Naive B cell (primary cell): ENCODE measurements at places on chromosomes 4 and X. TPM values are rescaled to one million over a fixed set of nuclear protein-coding genes. Genes with fewer than 3 reads are reported as not detected.
A peak's percentile ranks its signal among the peaks of the same experiment; 100 is the strongest.

- H3K4me3 ChIP-seq, result no peak overlapping the region
- H3K4me1 ChIP-seq, result no peaks in the 10 kb centered on the region
- H3K27ac ChIP-seq, result no peak overlapping the region
Measured at GRCh38 chr4:188779581-188779980, 640.3 kb downstream of the TRIML1 start.

DNA sequence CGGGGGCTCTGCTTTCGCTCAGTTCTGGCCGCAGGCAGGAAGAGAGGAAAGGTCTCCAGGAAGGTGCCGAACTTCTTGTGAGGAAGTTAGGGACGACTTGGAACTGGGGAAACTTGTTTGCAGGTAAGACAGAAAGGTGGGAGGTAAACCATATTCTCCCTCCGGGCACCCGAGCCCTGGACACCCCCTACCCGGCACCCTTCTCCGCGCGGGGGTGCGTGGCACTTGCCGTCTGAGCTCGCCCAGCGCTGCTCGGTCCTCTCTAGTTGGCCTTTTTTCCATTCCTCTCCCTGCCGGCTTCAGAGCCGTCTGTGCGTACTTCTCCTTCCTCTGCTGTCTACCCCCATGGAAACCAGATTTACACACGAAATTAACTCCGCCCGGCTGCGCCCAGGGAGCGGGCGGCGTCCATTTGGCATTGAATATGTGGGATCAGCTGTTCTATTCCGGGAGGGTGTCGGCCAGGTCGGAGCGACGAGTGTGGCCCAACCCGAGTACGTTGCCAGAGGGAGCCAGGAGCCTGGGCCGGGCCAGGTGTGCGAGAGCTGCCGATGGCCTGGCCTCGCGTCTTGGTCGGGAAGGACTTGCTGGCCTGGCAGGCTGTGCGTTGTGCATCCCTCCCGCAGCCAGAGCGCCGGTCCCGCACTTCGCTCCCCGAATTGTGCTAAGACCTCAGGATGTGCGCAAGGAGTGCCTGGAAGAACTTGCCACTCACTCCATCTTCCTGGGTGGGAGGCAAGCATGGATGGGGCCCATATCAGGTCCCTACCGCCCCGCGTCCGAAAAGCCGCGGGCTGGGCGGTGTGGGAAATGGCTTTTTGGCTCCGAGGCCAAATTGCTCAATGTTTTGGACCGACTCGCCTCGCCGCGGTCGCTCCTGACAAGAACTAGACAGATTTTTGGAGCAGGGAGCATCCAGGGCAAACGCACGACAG, 1.7 kb downstream of the PDGFRA start:
- DNase-seq, result peak; percentile 1
- H3K36me3 ChIP-seq, result peaks cover 8% of the 10 kb centered on the region
- H3K4me3 ChIP-seq, result peak overlapping the region; percentile 70
- H3K27ac ChIP-seq, result no peak overlapping the region
- peaks cover 60% of the 10 kb centered on the region for H3K4me1 ChIP-seq

- H3K36me3 ChIP-seq, result no peaks in the 10 kb centered on the region
- H3K27me3 ChIP-seq, result no peaks in the 10 kb centered on the region
- no peak overlapping the region for H3K27ac ChIP-seq
- H3K4me3 ChIP-seq, result no peak overlapping the region
- no peak for DNase-seq
Measured at GRCh38 chr4:159384632-159385031, 281.8 kb downstream of the RAPGEF2 start.

The GPM6B gene
- polyA plus RNA-seq, result 0.50 TPM

The DDIT4L gene
- polyA plus RNA-seq, result not detected

DNA sequence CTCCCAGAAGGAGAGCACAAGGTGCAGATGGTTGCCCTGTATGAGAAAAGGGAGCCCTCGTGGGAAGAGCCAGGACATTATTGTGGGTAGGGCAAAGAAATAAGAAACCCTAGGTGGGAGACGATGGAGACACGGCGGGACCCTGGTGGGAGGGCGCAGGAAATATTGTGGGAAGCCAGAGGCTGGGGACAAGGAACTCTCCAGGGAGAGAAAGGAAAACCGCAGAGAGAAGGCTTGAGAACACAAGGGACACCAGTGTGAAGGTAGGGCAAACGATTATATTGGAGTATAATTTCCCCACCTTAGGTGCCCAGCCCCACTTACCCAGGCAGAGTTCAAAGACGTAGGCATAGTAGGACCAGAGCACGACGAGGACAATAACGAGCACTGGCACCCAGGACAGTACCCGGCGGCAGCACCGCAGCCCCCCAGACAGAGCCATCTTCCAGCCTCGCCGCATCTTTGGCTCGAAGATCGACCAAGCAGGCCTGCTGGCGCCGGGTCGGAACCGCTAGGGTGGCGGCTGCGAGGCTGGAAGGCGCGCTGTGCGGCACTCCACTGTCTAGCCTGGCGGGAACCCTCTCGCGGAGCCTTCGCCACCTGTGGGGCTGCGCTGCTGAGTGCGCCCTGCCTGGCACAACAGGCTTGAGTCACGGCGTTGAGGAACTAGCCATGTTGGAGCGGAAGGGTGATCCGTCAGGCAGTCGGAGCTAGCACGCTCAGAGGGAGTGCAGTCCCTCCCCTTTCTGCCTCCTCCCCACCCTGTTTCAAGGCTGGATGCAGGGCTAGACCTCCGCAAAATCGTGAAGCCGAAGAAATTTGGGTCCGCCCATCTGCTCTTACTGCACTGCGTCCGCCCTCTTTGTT, at the start of gene ZDHHC15:
ZDHHC15 (minus strand) TSS at position 473 of the 867 bp plus-strand sequence; CDS start at position 460, 13 bp downstream.
- peaks cover 13% of the 10 kb centered on the region for H3K27me3 ChIP-seq
- H3K27ac ChIP-seq, result no peak within 1 kb of the TSS
- H3K4me3 ChIP-seq, result peak within 1 kb of the TSS; percentile 63
- H3K36me3 ChIP-seq, result no peaks in the 10 kb centered on the region
- DNase-seq, result no peak
- peaks cover 15% of the 10 kb centered on the region for H3K4me1 ChIP-seq

The GPRIN3 gene
- polyA plus RNA-seq, result not detected

DNA sequence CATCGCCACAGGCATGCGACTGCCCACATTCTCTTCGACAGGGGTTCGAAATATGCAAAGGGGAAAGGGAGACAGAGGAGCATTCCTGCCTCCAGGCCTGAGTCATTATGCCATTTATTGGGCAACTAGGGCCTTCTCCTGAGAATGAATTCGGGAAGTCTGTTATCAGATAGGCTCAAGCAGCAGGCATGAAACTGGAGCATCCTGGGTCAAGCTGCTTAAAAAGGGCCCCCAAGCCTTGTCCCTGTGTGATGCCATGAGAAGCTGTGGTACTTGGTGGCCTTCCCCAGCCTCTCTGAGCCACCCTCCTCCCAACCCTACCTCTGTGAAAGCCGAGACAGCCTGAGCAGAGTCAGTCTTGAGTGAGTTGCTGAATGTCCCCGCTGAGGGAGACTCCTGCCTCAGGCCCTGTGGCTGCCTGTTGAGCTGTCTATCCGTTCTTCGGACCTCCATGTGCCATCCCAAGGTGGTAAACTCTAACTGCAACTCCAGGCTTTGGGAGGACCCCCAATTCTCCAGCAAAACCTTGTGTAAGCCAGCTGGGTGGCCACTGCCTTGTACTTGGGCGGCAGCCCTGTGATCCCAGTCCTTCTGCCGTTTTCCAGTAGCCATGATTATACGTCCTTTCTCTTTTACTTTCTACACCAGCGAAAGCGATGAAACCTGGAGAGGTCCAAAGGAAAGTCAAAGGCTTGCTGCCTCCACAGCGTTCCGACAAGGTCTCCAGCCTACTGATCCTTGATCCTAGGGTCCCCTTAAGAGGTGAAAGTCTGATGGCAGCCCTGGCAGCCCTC, 37.7 kb downstream of the NBDY start:
- no peaks in the 10 kb centered on the region for H3K36me3 ChIP-seq
- H3K27me3 ChIP-seq, result no peaks in the 10 kb centered on the region
- H3K27ac ChIP-seq, result peak overlapping the region; percentile 99
- DNase-seq, result no peak
- peaks cover 52% of the 10 kb centered on the region for H3K4me1 ChIP-seq

- H3K4me1 ChIP-seq, result no peaks in the 10 kb centered on the region
- no peaks in the 10 kb centered on the region for H3K27me3 ChIP-seq
- no peaks in the 10 kb centered on the region for H3K36me3 ChIP-seq
- H3K27ac ChIP-seq, result no peak overlapping the region
Measured at GRCh38 chrX:7828594-7828993, 14.4 kb upstream of the VCX start.

The MMAA gene
- polyA plus RNA-seq, result 8.4 TPM

The IL1RAPL1 gene
- polyA plus RNA-seq, result not detected

GRCh38 chrX:69221239-69222102, 56.2 kb upstream of the PJA1 start:
- no peaks in the 10 kb centered on the region for H3K36me3 ChIP-seq
- no peaks in the 10 kb centered on the region for H3K4me1 ChIP-seq
- no peak for DNase-seq
- H3K27me3 ChIP-seq, result peaks cover 8% of the 10 kb centered on the region

- no peaks in the 10 kb centered on the region for H3K36me3 ChIP-seq
- no peak overlapping the region for H3K4me3 ChIP-seq
- H3K27ac ChIP-seq, result no peak overlapping the region
Measured at GRCh38 chr4:2449511-2450392, 19.2 kb upstream of the RNF4 start.

- DNase-seq, result peak; percentile 50
- peaks cover 25% of the 10 kb centered on the region for H3K4me1 ChIP-seq
- no peaks in the 10 kb centered on the region for H3K27me3 ChIP-seq
- peak overlapping the region; percentile 29 for H3K27ac ChIP-seq
- H3K4me3 ChIP-seq, result peak overlapping the region; percentile 51
Measured at GRCh38 chrX:107701493-107702121, 73.3 kb downstream of the PRPS1 start.

DNA sequence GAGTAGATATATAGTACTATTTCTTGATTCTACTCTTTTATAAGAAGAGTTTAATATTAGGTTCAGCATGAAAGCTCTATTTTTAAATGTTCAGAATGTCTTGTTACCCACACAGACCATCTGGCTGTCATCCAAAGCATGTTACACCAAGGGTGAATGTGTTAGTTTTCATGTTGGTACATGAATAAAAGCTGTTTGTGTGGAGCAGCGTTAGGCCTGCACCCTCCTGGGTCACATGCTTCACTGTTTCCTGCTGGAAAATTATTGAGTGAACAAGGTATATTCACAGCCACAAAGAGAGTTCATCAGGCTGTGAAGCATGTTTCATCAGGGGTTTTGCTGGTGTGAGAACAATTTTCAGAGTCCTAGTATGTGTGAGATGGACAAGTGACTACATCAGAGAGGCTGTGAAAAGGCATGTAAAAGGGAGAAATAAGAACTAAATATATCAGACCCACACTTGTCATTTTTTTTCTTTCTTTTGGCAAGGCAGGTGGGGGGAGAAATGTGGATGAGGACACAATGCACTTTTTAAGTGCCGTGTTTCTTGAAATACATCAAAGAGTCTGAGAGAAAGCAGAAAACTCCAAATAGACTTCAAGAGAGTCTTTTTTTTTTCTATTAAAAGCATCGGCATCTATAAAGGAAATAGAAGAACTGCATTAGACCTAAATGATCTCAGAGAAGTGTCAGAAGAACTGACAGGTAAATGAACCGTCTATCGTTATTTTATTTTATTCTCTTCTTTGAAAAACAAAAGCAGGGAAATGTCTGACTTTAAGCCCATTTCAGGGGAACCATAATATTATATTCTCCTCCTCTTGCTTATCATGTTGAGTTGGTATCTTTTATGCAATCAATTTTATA, 2429.7 kb downstream of the PCDH7 start:
- no peak overlapping the region for H3K4me3 ChIP-seq
- no peak for DNase-seq
- H3K27me3 ChIP-seq, result no peaks in the 10 kb centered on the region
- no peaks in the 10 kb centered on the region for H3K36me3 ChIP-seq

The CCNB3 gene
- polyA plus RNA-seq, result 0.70 TPM

The PABPC4L gene
- polyA plus RNA-seq, result not detected

DNA sequence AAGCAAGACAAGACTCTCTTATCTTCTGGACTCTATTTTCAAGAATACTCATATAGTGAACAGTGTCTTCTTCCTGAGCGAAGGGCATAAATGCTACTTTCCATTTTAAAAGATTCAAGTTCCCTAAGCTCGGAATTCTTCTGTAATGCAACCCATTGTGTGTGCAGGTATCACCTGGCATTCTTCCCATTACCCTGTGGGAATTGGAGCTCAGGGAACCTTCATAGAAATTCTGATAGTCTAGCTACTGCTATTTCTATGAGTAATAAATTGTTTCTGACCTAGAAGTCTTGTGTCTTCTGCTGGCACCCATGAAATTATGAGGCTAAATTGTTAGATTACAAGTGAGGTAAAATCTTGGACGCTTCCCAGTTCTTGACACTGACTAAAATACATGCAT, 324.1 kb upstream of the DIPK2B start:
- H3K36me3 ChIP-seq, result no peaks in the 10 kb centered on the region
- H3K4me3 ChIP-seq, result no peak overlapping the region
- DNase-seq, result no peak
- no peaks in the 10 kb centered on the region for H3K27me3 ChIP-seq
- H3K4me1 ChIP-seq, result no peaks in the 10 kb centered on the region

DNA sequence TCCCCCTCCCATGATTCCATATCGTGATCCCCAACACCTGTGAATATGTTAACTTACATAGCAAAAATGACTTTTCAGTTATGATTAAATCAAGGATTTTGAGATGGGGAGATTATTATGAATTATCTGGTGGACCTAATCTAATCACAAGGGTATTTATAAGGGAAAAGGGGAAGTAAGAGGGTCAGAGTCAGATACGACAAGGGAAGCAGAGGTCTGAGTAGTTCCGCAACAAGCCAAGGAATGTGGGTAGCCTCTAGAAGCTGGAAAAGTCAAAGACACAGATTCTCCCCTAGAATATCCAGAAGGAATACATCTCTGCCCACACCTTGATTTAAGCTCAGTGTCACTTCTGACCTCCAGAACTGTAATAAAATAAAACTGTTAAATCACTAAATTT, 1.0 kb upstream of the IL13RA1 start:
- H3K27ac ChIP-seq, result no peak overlapping the region
- no peaks in the 10 kb centered on the region for H3K36me3 ChIP-seq
- H3K4me3 ChIP-seq, result peak overlapping the region; percentile 68
- no peak for DNase-seq

The RNF128 gene
- polyA plus RNA-seq, result not detected

GRCh38 chr4:105208561-105208960, 61.9 kb downstream of the TET2 start:
- no peak overlapping the region for H3K27ac ChIP-seq
- H3K4me3 ChIP-seq, result no peak overlapping the region
- H3K27me3 ChIP-seq, result no peaks in the 10 kb centered on the region
- peaks cover 9% of the 10 kb centered on the region for H3K36me3 ChIP-seq
- peaks cover 30% of the 10 kb centered on the region for H3K4me1 ChIP-seq
- no peak for DNase-seq

GRCh38 chr4:74330295-74330750, 22.1 kb downstream of the EPGN start:
- H3K4me3 ChIP-seq, result no peak overlapping the region
- DNase-seq, result no peak
- no peak overlapping the region for H3K27ac ChIP-seq
- H3K27me3 ChIP-seq, result peaks cover 16% of the 10 kb centered on the region
- H3K36me3 ChIP-seq, result no peaks in the 10 kb centered on the region
- no peaks in the 10 kb centered on the region for H3K4me1 ChIP-seq

DNA sequence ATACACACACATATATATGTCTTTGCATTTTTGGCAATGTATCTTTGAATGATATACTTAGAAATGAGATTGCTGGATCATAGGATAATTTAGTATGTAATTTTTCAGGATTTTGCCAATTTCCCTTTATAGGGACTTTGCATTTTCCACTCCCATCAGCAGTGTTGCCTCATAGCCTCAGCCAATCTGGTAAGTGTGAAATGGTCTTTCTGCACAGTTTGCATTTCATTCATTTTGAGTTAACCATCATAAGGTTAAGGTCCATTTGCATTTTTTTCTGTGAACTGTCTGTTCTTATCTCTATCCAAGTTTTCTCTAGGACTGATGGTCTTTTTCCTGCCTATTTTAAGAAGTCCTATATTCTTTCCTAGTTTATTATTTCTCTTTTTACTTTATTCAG, 474.8 kb downstream of the ZNF674 start:
- no peak overlapping the region for H3K4me3 ChIP-seq
- H3K36me3 ChIP-seq, result no peaks in the 10 kb centered on the region
- H3K27me3 ChIP-seq, result no peaks in the 10 kb centered on the region
- no peak overlapping the region for H3K27ac ChIP-seq
- H3K4me1 ChIP-seq, result no peaks in the 10 kb centered on the region
- DNase-seq, result no peak
